ENCODE measurements at places on chromosomes 5 and 9. TPM values are rescaled to one million over a fixed set of nuclear protein-coding genes. Genes with fewer than 3 reads are reported as not detected.

The SPDL1 gene
- total RNA-seq, result 52.3 TPM

The TIFAB gene
- not detected for total RNA-seq

The RELL2 gene
- total RNA-seq, result 5.7 TPM

The ZNF622 gene
- 31.0 TPM for total RNA-seq

The PCDHB12 gene
- total RNA-seq, result 0.13 TPM

The GGTA1 gene
- 0.13 TPM for total RNA-seq
